ENCODE measurements at places on chromosomes 1 and 21. TPM values are rescaled to one million over a fixed set of nuclear protein-coding genes. Genes with fewer than 3 reads are reported as not detected.

- no peak for DNase-seq
Measured at GRCh38 chr1:115400891-115401290, 62.8 kb upstream of the NGF start.

GRCh38 chr1:76070538-76070937 lies 4.0 kb upstream of the ST6GALNAC3 start:
- DNase-seq: no peak

- no peak for DNase-seq
Measured at GRCh38 chr1:119656410-119656955, 8.4 kb upstream of the ZNF697 start.

- DNase-seq: no peak
Measured at GRCh38 chr1:110081061-110081460, 10.6 kb upstream of the ALX3 start.

GRCh38 chr1:19410393-19410792 lies 74.9 kb downstream of the CAPZB start:
- DNase-seq: no peak

GRCh38 chr1:31390071-31390470 lies 17.2 kb upstream of the FABP3 start:
- no peak for DNase-seq

DNA sequence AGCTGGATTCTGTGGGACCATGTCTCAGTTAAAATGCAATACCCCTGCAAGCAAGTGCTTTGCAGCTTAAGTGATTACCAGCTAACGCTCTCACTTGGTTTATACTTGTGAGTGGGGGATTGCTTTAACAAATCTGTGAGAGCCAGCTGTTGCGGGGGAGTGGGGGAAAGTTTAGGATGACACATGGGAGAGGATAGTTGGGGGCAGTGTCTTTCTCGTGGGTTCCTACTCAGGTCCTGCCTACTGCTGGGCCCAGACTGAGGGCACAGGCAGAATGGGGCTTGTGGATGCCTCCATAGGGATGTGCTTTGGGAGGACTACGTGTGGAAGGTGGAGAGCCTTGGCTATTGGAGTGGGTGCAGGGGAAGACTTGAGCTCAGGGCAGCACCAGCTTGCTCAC lies 60.1 kb downstream of the ELK4 start:
- no peak for DNase-seq

DNA sequence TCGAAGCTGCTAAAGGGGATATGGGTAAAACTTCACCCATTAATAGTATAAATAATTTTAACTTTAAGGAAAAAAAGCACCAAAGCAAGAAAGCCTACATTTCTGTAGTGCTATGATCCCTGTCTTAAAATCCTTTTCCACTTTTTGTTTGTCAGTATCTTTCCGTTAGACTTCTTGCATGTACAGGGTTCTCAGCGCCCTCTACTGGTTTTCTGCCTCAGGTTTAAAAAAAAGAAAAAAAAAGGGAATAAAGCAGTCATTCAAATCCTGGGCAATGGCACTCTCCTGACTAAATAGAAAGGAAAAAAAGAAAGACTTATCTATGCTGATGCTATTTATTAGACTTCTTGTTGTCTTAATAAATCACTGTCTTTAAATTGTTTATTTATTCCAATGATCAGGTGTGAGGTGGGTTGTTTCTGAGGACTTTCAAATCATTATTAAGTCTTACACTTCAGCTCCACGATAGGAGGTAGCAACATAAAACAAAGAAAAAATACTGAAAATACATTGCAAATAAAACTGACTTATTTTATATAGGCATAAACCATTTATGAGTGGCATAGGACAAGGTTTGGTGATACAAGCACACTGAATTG lies 475.4 kb upstream of the NR5A2 start:
- DNase-seq: no peak

The SYT14 gene
- 3.8 TPM for total RNA-seq

GRCh38 chr1:53375440-53375839 lies 47.6 kb upstream of the LRP8 start:
- DNase-seq: peak; percentile 53

- DNase-seq: no peak
Measured at GRCh38 chr1:17586172-17586964, 46.9 kb downstream of the ARHGEF10L start.

GRCh38 chr1:180157108-180157507 lies 2.4 kb downstream of the QSOX1 start:
- no peak for DNase-seq
